Sigmoid colon (tissue), 7 donors: ENCODE measurements at places on chromosomes 7 and 10. TPM values are rescaled to one million over a fixed set of nuclear protein-coding genes. Genes with fewer than 3 reads are reported as not detected.

- DNase-seq, result no peak
- H3K27ac ChIP-seq, result no peak overlapping the region
- no peaks in the 10 kb centered on the region for H3K27me3 ChIP-seq
- H3K4me3 ChIP-seq, result no peak overlapping the region
Measured at GRCh38 chr7:45599851-45600706, 25.9 kb downstream of the ADCY1 start.

DNA sequence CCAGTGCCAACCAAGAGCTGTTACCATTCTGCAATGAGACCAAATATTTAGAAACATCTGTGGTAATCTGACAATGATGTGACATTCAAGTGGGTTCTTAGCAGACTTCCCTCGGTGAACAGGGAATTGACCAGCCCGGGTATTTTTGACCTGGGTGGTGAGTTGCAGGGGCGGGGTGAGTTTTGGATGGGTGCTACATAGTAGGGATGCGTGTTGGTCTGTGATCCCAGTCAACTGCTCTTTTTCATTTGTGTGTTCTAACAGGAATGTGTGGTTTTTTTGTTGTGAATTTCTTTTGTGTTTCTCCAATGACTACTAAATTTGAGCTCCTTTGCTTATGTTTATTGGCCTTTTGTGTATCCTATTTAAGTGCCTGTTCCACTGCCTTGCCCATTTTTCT, 273.6 kb upstream of the HABP2 start:
- H3K27ac ChIP-seq, result no peak overlapping the region
- no peaks in the 10 kb centered on the region for H3K36me3 ChIP-seq
- no peaks in the 10 kb centered on the region for H3K4me1 ChIP-seq
- no peak for DNase-seq
- H3K4me3 ChIP-seq, result no peak overlapping the region

Gene FRMPD2
- total RNA-seq, result not detected

GRCh38 chr7:130963339-130963738, 229.3 kb upstream of the KLF14 start:
- no peak for DNase-seq
- H3K27ac ChIP-seq, result no peak overlapping the region
- H3K27me3 ChIP-seq, result no peaks in the 10 kb centered on the region
